ENCODE measurements at places on chromosomes 5 and 9.

DNA sequence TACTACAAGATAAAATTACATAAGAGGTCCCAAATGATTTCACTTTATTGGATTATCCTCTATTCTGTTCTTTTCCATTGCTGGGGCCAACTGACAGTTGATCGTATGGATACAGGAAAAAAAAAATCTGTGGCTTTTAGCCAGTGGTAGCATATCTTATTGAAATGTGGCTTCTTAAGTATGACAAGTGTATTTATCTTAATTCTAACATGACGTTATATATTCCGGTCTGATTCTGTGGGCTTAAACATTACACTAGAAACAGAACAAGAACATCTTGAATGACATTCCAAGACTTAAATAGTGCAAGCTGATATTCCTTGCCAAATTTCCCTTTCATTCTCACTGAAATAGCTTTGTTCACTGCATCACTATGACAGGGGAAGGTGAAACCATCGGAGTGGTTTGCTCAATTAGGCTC, 117.9 kb downstream of the INSYN2B start:
- DNase-seq, result no peak

DNA sequence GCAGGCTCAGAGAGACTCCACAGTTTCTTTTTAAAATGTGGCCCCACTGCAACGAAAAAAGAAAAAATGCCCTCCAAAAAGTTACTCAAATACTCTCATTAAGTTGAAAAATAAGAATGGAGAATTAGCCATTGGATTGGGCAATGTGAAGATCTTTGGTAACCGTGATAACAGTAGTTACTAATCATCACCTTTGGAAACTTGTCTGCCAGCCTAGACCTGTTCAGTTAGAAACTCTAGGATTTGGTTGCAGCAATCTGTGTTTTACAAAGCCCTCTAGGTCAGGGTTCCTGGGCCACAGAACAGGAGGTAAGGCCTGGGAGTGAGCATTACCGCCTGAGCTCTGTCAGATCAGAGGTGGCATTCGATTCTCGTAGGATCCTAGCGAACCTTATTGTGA, 34.2 kb downstream of the VPS13A start:
- no peak for DNase-seq

DNA sequence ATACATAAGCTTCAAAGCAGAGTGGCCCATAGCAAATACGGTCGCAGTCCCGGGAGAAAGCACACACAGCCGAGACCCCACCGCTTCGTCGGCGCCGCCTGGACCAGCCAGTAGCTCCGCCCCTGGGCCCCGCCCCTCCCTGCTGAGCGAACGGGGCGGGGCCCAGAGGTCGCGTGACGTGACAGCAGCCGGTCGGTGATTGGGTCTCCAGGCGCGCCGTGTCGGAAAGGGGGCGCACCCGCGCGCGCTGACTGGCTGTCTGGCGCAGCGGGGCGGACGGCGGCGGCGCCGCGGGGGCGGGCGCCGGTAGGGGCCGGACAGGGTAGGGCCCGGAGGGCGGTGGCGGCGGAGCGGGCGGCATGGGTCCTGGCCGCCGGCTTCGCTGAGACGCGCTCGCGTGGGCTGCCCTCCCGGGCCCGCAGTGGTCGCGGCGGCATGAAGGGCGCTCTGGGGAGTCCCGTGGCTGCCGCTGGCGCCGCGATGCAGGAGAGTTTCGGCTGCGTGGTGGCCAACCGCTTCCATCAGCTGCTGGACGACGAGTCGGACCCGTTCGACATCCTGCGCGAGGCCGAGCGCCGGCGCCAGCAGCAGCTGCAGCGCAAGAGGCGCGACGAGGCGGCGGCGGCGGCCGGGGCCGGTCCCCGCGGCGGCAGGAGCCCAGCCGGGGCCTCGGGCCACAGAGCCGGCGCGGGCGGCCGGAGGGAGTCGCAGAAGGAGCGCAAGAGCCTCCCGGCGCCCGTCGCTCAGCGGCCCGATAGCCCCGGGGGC, at the start of gene HABP4:
TSS of gene HABP4 (plus strand) at position 325 of the 768 bp plus-strand sequence. CDS start at position 436, 111 bp downstream.
- peak; percentile 97 for DNase-seq

DNA sequence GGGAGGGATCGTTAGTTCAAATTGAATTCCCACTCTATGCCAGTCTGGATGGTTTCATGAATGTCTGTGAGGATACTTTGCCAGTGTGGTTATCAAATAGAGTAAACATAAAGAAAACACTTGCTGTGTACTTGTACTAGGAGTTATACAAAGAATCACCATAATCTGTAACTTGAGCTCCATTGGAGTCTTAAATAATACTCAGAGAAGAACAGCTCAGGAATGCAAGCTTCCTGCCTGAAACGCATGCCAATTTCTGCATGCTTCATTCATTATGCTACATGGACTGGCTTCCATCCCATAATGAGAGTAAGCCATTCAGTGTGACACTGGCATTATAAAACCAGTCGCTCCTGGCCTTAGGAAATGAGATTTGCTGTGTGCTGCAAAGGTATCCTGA, 351.4 kb downstream of the SEMA5A start:
- DNase-seq, result no peak

DNA sequence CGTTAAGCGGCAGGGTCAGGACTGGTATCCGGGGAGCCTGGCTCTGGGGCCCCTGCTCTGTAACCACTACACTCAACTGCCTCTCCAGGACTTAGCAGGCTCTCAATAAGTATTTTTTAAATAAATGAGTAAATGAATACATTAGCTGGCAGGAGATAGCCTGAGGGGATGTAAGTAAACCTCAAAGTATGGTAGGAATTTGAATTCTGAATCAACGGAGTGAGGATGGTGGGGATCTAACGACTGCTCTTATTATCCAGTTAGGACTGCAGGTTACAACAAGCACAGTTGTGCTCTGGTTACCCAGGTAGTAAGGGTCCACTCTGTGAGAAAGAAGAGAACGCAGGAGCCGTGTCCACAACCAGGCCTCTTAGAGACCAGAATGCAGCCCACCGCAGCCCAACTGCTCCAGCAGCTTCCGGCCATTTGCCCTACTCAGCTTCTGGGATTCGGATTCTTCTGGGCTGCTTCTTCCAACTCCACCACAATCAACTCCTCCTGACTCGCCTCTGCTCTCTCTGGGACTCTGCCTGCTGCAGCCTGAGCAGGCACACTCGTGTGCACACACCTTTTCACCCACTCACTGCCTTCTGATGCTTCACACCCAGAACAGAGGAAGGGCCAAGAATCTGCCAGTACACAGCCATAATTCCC, 52.6 kb downstream of the MED27 start:
- no peak for DNase-seq

DNA sequence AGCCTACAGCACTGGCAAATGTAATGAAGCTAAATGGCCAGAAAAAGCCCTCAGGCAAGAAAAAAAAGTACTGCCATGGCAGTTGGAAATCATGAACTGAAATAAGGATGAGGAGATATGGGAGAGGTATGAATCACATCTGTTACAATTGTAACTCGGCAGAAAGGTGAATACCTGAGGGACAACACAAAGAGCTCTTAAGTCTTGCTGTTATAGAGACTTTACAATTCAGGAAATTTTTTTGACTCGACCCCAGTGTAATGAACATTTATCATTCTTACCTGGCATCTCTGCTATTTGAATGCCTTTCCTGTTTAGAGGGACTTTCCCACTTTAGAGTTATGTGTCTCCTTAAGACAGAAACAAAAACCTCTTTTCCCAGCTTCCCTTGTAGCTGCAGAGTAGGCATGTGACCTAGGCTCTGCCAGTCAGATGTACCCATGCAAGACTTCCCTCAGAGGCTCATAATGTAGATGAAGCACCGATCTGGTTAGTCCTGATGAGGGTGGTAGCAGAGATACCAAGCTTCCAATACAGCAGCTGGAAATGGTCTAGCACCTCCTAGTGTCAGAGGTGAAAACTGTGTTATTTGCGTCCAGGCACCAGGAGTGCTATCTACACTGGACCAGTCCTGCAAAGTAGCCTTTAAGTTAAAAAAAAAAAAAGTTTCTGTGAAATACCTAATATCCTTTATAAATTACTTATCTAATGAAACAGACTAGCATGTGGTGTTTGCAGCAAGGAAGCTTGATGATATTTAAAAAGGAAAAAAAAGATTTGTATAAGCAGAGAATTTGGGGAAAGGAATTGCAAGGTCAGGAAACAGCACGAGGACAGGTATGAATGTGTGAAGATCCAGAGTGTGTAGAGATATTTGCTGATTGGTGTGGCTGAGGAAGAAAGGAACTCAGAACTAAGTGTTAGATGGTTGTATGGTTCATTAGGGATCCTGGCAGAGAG, 146.9 kb upstream of the SLC1A3 start:
- DNase-seq, result no peak

GRCh38 chr9:115210699-115211098, 92.7 kb upstream of the TNC start:
- DNase-seq, result no peak

DNA sequence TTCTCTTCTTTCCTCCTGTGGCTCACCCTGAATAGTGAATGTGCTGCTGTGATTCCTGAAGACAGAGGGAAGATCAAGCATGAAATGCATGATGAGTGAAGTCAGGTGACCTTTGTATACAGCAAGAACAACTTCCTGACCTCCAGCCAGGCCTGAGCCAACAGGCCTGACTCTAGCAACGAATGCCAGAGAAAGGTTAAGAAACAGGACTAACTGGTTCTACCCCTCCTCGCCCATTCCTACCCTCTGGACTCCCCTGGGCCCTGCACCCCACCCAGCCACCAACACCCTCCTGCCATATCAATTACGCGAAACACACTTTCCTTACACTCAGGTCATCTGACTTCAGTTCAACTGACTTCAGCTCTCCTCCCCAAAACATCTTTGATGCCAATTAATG, 4.9 kb downstream of the SUSD1 start:
- no peak for DNase-seq

DNA sequence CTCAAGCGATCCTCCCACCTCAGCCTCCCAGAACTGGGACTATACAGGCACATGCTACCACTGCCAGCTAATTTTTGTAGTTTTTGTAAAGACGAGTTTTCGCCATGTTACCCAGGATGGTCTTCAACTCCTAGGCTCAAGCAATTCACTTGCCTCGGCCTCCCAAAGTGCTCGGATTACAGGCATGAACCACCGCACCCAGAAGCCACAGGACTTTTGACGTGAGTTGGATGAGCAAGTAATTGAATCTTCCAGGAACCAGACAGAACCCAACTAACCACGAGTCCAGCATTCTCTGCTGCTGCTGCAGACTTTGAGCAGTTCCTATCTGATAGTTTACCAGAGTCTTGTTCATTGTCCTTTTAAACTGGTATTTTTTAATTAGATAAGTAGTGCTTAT, 9.6 kb upstream of the ATP6V0E1 start:
- DNase-seq, result no peak

- no peak for DNase-seq
These were observed 4.8 kb upstream of the DIAPH1 start for GRCh38 chr5:141623611-141624010.

- peak; percentile 11 for DNase-seq
These were observed 9.1 kb upstream of the IRF1 start for GRCh38 chr5:132499440-132500243.

- DNase-seq, result peak; percentile 32
These were observed 39.6 kb upstream of the TRIM36 start for GRCh38 chr5:115209279-115209678.

DNA sequence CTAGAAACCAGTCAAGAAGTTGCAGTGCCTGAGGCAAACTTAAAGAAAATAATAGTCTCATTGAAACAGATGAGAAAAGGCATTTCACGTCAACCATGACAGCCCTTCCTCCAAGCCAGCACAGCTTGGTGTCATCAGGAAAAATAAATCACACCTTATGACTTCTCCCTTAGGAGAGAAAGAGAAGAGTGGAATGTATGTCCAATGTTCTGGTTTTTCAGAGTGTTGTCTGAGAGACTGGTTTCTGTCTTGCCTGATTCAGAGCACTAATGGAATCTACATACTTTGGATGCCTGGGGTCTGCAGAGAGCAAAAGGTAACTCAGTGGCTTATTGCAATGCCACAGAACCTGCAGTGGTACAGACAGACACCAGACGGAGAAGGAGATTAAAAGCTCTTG, 105.5 kb upstream of the PDE4D start:
- DNase-seq, result no peak

GRCh38 chr5:17058438-17058837, 122.3 kb upstream of the MYO10 start:
- DNase-seq, result no peak

GRCh38 chr5:155948576-155948975, 378.4 kb upstream of the SGCD start:
- no peak for DNase-seq

- no peak for DNase-seq
These were observed 3.0 kb upstream of the HRCT1 start for GRCh38 chr9:35903049-35903448.

Measured in activated naive CD4-positive, alpha-beta T cell treated with anti-CD3 and anti-CD28 coated beads, Interleukin-2, amount 50 U/mL, for 16 hours (primary cell).